ENCODE measurements at places on chromosomes 1 and 21.

GRCh38 chr1:110873856-110874255, 908 bp downstream of the CD53 start:
- no peak for DNase-seq

DNA sequence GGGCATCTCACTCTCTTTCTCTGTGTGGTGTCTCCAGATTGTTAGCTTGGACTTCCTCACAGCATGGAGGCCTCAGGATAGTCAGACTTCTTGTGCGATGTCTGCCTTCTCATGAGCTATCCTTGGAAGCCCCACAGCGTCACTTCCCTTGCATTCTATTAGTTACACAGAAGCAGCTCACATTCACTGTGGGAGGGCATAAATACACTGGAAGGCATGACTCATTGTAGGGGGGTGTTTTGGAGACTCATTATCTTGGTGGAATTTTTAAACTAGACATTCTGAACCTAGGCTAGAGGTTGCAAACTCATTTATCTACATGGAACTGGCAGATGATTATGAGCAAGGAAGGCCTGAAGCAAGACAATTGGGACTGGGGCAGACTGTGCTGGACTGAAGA, 21.4 kb upstream of the FASLG start:
- no peak for DNase-seq

- no peak for DNase-seq
Measured at GRCh38 chr21:21907271-21907670, 909.1 kb downstream of the NCAM2 start.

- no peak for DNase-seq
Measured at GRCh38 chr1:18353992-18354391, 126.7 kb upstream of the KLHDC7A start.

DNA sequence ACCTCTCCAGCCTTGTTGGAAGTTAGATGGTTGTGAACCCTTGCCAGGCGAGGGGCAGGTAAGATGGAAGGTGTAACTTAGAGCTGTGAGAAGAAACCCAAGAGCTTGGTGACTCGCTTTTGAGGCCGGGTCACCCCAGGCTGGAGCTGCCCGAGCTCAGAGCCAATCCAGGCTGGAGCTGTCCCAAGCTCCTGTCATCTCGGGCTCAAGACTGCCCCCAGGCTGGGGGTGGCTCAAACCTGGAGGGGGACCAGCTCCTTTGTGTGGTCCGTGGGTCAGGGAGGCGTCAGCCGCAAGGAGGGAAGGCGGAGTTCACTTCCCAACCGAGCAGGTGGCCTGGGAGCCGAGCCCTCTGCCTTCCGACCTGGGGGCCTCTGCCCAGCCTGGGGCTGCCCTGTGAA, 2.0 kb downstream of the HUNK start:
- no peak for DNase-seq

DNA sequence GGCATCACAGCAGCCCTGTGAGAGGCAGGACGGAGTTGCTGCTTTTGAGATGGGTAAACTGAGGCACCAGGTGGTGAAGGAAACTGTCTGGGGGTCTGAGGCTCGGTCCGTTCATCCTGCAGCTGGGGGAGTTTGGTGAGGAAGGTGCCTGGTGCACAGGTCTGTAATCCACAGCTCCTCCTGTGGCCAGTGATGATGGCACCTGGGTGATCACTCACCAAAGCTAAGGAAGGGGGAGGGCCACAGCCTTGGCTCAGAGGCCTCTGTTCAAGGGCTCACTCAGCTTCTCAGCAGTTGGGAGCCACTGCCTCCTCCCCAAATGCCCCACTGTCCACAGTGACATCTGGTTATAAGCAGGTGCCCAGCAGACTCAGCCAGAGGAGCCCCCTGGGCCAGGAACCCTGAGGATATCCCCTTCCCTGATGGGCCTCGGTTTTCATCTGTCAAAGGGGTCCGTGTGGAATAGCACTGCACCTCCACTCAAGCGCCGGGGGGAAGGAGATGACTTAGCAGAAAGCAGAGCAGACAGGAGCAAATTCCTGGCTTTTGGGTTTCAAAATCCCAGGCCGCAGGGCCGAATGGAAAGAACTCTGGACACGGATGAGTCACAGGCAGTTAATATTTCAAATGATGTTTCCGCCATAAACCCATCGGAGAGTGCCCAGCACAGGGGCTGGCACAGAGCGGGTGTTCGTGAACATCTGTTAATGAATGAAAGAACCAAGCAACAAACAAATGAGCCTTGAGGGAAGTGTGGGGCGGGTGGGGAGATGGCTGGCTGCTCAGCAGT, 82.8 kb downstream of the DMRTB1 start:
- peak; percentile 71 for DNase-seq

- no peak for DNase-seq
Measured at GRCh38 chr1:59292562-59292961, 4.3 kb upstream of the FGGY start.

DNA sequence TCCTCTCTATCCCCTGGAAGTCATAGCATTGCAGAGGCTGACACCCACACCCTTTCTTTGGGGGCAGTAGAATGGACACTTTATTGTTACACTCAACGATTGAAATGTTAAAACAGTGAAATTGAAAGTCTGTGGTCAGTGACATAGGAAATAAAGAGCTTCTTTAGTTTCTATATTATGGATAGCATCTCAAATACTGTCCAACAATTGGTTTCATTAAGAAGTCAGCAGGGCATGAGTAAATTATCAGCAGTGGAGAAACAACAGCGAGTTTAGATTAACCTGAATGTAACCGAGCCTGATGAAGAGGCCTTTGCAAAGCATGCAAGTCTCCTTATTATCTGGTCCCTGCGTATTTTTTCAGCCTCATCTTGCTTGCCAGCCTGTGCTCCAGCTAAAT, 350.7 kb downstream of the NTNG1 start:
- no peak for DNase-seq

- no peak for DNase-seq
Measured at GRCh38 chr1:82628887-82629286, 828.2 kb downstream of the ADGRL2 start.

DNA sequence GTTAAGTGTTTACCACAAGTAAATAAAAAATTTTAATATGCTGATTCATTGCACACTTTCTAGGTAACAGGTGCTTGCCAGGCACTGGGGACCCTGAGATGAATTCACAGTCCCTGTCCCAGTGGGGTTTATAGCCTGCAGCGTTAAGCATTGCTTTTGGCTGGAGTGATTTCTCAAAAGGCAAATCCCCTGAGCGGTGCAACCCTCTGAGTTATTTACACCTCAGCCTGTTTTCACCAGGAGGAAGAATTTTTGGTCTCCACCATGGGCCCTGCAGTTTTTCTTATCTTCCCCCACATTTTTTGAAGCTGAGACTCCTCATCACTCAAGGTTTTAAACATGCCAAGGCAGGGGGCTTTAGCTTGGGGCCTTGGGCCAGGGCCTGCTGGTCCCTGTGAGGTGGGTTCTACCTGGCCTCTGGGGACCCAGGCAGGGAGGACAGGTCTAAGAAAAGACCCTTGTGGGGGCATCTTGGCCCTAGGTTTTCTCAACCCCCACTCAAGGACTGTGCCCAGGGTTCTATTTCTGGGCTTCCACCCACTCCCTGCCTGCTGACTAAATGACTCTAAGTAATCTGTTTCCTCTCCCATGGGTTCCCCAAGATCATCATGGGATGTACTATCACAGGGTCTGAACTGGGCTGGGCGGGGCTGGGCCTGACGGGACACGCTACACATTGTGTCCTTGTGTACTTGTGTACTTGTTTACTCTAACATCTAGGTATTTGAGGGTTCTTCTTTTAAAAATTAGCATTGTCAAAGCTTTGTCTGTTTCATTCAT, 10.2 kb upstream of the CHIT1 start:
- DNase-seq = no peak
